ENCODE measurements at places on chromosomes 16 and 17. TPM values are rescaled to one million over a fixed set of nuclear protein-coding genes. Genes with fewer than 3 reads are reported as not detected.
A peak's percentile ranks its signal among the peaks of the same experiment; 100 is the strongest.

DNA sequence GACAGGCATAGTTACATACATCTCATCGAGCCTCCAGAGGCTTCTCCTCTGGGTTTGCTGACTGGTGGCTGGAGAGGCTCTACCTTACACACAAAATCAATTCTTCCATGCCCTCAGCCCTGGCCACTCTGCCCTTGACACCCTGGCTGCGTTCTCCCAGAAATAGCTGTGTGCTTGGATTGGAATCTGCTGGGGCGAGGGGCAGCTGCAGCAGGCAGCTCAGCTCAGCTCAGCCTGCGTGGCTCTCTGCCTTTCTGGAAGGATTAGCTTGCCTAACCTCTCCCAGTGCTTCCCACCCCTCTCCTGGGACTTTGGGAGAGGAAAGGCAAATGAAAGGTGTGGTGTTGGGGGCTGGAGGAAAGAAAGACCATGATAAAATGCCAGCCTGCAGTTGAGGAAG, 216.1 kb downstream of the ENGASE start:
- DNase-seq = no peak

DNA sequence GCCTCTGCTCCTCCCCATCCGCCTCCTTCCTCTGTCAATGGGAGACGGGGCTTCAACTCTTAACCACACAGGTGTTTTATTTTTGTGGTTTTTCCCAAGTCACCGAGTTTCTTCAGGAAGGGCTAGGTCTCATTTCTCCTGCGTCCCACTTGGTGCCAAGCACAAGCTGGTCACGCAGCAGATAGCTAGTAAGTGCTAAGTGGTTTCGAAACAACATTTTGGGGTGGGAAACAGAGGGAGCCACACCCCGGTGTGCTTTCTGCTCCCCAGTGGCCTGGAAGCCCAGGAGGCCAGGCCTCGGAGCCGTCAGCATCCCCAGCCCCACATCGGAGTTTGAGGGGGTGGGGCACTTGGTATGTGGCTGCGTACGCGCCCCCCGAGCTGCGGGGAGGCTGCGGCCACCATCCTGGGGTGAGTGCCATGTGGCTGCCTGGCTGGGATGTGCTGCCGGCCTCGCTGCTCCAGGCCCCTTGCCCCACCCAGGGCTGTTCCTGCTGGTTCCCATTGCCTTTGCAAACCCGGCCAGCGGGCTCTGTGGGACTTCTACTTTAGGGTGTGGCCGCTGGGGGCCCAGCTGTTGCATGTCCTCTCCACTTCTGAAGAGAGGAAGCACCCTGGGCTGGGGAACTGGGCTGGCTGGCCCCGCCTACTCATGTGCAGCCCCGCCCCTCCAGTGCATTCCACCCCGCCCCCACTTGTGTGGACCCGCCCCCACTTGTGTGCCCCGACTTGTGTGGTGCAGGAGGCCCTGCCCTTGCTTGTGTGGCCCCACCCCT, 55.6 kb downstream of the BAIAP2 start:
- peak; percentile 78 for DNase-seq

- no peak for DNase-seq
Observed at GRCh38 chr16:82470016-82470415, 156.8 kb upstream of the CDH13 start.

- peak; percentile 62 for DNase-seq
Observed at GRCh38 chr16:72241930-72242329, 70.0 kb upstream of the PMFBP1 start.

DNA sequence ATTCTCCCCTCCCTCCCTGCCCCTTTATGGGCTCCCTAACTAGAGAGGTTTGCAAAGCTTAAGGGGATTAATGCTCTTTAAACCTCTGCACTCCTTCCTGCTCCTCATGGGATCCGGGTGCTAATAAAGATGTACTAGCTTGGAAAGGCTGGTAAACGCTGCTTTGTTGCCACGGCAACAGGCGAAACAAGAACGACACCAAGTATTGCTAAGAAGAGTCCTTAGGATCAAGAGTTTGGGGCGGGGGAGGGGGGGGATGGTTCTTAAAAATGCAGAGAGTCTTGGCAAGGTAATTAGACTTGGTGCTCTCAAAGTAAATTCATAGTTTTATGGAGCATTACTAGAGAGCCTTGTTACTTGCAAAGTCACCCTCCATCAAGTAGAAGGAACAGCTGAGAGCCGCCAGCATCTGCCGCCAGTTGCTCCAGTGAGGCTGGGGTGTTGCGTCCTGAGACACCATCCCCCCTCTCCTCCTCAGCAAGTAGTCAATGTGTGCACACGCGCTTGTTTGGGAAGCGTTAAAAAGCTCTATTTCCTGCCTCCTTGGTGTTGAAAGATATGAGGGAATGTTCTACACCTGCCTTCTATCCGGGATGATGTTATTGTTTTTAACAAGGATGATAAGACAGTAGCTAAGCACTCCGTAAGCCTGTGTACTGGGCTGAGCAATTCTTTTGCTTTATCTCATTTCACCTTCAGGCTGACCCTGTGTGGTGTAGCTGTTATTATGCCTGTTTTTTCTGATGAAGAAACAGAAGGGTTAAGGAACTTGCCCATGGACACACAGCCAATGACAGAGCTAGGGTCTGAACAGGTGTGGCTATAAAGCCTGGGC, 190.9 kb downstream of the CCDC182 start:
- DNase-seq = peak; percentile 90

DNA sequence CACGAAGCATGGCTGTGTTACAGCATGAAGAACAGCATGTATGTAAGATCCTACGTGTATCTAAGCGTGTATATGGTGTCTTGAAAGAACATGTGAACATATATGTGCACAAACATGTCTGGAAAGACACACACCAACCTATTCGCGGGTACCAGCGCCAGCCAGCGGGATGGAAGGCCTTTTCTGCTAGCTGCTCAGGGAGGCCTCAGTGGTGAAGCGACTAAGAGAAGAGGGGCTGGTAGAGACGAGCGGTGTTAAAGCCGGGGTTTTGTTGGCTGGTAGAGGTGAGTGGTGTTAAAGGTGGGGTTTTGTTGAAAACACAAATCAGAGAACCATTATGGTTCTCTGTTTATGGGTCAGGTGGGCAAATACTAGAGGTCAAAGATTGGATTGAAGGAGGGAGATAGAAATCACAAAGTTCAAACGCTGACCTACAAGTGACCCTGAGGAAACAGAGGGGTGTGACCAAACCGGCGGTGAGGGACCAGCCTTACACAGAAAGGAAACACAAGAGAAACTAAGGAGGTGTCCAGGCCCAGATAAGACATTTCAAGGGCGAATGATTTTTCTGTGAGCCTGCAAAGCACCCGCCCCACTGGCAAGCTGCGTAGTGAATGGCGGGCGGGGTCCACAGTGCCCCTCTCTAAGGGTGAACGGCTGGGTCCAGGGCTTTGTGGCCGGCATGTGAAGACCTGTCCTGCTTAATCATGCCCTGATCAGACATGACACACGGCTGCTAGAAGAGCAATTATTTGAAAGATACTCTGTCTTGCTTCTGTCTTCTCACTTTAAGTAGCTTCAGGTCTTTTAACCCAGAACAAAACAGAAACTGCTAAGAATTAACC, 8.1 kb downstream of the ZCCHC14 start:
- no peak for DNase-seq

DNA sequence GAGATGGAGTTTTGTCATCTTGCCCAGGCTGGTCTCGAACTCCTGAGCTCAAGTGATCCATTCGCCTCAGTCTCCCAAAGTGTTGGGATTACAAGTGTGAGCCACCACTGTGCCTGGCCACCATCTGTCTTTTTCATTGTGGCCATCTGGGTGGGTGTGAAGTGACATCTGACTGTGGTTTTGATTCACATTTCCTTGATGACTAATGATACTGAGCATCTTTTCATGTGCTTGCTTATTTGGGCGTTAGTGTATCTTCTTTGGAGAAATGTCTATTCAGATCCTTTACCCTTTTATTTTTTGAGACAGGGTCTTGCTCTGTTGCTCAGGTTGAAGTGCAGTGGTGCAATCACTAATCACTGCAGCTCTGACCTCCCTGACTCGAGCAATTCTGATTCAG, 53.9 kb upstream of the ERN1 start:
- DNase-seq = no peak

DNA sequence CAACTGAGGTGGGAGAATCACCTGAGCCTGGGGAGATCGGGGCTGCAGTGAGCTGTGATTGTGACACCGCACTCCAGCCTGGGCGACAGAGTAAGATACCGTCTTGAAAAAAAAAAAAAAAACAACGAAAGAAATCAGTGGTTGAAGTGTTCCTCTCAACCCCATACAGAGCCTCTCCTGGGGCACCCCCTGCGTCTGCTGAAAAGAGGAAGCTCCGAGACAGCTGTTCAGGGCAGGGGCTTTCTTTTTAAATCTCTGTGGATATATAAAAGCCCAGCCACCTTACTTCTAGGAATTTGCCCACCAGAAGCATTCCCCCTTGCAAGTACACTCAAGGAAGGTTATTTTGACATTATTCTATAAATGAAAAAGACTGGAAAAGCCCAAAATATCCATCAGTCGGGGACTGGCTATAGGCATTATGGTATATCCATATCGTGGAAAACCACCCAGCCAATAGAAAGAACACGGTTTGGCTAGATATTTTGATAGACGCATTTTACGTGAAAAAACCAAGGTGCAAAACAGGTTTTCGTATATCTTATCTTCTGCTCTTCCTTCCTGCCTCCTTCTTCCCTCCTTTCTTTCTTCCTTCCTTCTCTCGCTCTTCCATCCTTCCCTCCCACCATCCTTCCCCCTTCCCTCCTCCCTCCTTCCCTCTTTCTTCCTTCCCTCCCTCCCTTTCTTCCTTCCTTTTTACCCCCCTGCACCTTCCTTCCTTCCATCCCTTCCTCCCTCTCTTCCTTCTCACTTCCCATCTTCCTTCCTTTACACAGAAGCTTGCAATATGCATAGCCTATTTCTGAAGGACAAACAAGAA, 9.2 kb upstream of the CCL22 start:
- DNase-seq = no peak

DNA sequence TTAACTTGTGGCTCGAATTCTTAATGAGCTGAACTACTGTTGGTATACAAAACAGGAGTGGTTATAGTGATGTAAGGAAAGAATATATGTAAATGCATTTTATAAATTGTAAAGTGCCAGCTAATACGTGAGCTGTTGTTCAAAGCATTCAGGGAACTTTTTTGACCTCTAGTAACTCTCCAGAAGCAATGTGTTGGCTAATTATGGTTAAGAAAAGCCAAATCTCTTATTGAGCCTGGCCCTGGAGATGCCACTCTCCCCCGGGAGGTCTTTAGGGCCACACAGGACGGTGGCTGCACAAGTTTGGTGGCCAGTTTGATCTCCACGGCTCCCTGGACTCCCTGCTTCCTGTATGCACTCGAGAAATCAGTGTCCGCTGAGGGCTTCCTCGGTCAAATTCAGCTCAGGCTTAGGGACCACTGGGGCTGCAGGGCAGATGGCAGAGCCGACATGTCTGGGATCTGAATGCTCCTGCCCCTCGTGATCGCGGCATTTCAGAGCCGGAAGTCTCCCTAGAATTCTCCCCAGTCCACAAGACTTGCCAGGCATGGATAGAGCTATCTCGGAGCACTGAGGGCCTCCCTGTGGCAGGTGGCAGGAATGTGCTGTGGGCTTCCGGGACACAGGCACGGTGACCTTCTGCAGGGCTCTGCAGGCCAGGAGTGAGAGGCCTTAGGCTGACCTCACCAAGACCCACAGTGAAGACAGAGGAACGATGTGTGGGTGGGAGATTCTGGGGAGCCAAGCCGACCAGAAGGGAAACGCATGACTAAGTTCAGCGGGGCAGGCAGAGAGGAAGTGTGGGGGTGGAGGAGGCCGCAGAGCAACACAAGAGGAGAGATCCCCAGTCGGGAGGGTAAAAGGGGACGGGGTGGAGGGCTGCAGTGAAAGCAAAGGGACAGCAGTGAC, 18.6 kb upstream of the PITPNM3 start:
- DNase-seq = no peak

DNA sequence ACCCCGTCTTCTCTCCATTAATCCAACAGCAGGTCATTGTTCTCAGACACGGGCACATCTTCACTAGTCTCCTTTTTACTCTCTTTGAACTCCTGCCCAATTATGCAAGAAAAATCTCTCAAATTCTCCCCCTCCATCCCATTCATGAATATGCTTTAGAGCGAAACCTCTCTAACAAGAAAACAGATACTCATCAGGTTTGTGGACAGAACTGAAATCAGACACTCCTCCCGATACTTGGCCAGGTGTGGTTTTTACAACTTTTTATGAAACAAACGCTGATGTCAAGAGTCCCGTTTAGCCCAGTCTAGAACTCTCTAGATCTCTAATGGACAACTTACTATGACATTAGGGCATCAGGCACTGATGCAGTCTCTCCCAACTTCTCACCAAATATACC, 40.9 kb downstream of the PIK3R5 start:
- no peak for DNase-seq

- DNase-seq = no peak
Observed at GRCh38 chr17:64315570-64315969, 52.5 kb upstream of the TEX2 start.

DNA sequence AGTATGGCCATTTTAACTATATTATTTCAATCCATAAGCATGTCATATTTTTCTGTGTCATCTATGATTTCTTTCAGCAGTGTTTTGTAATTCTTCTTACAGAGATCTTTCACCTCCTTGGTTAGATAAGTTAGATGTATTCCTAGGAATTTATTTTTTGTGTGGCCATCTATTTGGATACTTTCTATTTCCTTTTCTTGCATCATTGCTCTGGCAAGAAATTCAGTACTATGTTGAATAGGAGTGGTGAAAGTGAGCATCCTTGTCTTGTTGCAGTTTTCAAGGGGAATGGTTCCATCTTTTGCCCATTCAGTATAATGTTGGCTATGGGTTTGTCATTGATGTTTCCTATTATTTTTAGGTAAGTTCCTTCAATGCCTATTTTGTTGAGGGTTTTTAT, 15.1 kb upstream of the ABCA9 start:
- DNase-seq = no peak

- DNase-seq = peak; percentile 53
Observed at GRCh38 chr17:75910699-75911098, 6.0 kb upstream of the MRPL38 start.

DNA sequence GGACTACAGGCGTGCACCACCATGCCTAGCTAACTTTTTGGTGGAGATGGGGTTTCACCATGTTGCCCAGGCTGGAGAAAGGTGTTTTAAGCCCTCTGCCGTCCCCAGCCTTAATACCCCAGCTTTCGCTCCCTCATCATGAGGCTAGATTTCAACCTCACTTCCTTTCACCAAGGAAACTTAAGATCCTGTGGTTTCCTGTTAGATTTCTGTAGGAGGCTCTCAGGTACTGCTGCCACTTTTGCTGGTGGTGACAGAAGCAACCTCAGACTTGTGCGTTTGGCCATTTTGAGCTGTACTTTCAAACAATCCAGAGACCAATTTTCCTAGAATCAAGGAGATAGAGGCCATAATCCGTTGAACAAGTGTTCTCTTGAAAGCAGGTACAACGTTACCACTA, 36.2 kb downstream of the MPHOSPH6 start:
- no peak for DNase-seq

DNA sequence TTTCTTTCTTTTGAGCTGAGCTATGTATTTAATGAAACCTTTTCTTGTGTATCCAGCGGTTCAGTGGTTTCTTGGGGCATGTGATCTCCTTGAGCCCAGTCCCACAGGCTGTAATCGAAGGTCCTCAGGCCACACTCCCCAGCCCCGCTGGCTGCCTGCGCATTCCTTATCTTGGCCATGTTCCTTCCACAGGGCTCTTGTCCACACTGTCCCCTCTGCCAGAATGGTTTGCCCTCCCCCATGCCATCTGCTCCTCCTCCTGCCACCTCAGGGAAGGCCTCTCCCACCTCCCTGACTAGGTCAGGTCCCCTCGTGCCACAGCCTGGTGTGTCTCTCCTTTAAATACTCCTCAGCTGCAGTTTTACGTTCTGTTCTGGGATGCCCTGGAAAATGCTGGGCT, 12.1 kb upstream of the NLRC5 start:
- no peak for DNase-seq

Gene MEIOB
- total RNA-seq = 6.3 TPM
